ENCODE measurements at places on chromosomes 1 and 21. TPM values are rescaled to one million over a fixed set of nuclear protein-coding genes. Genes with fewer than 3 reads are reported as not detected.

ERO1B gene
- total RNA-seq, result 7.1 TPM

DNA sequence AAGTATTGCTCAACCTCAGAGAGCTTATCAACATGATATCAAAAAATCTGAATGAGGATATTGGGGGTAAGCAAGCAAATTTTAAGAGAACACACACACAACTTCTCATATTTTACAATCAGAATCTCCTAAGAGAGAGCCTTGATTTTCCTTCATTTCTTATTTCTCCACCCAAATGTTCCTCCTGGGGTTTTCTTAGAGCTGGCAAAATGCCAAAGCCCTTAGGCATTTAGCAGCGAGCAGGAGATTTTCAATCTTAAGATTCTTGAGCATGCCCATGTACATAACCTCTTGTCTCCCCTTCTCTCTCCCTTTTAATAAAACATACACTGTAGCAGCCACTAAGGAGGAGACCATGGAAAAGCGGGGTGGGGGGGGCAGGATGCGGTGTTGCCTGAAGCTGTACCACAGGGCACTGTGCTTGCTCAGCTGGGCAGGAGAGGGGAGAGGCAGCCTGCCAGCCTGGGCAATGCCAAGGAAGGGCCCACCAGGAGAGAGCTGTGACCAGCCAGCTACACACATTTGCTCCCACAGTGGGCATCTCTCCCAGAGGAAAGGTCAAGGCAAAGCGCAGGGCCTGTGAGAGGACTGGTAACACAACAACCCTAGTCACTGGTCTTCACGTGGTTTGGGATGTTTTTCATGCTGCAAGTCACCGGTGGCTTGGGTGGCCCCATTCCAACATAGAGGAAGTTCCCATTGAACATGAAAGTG is 4.3 kb downstream of the BRINP2 start:
- no peak for DNase-seq

OR2L2 gene
- 0.10 TPM for total RNA-seq

- no peak for DNase-seq
Measured at GRCh38 chr1:84758968-84759491, 68.8 kb upstream of the SSX2IP start.

TMPRSS3 gene
- total RNA-seq, result not detected

DNA sequence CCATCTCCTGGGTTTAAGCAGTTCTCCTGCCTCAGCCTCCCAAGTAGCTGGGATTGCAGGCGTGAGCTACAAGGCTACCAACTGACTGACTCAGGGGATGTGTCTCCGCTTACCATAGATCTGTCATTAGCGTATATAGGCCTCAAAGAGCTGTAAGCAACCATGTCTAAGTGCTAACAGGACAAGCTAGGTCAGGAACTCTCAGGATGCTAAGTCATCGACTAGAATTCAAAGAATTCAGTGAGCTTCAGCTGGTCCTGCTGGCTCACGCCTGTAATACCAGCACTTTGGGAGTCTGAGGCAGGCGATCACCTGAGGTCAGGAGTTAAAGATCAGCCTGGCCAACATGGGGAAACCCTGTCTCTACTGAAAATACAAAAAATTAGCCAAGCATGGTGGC is 29.5 kb downstream of the CAPN2 start:
- no peak for DNase-seq

BTG3 gene
- 29.1 TPM for total RNA-seq

GRCh38 chr1:189350983-189351616 is 1126.6 kb downstream of the BRINP3 start:
- no peak for DNase-seq

DNA sequence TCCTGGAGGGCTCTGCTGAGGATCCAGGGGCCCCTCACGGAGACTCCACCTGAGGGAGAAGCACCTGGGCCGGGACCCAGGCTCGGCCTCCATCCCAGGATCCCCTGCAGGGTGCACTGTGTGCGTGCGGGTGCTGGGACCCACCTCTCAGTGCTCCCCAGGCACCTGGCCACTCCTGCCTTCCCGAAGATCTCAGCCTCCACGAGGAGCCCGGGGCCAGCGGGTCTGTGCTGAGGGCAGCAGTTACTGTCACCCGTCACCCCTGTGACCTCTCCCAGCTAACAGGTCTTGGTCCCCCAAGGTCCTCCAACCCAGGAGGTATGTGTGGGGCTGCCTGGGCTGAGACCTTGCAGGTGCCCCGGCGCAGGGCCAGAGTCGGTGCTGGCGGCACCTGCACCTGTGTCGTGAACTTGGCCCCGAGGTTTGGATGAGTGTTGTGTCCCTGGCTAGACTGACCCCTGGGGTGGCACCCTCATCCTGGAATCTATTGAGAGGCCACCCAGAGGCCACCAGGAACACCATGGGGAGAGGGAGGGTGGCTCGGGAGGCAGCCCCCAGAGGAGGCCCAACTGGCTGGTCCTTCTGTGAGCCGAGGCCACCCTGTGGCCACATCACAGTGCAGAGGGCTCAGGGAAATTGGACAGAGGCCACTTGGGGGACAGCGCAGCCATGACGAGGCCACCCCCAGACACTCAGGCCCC is 17.7 kb downstream of the MORN1 start:
- no peak for DNase-seq

GRCh38 chr1:210093461-210093860 is 139.1 kb upstream of the SERTAD4 start:
- DNase-seq, result no peak

DNA sequence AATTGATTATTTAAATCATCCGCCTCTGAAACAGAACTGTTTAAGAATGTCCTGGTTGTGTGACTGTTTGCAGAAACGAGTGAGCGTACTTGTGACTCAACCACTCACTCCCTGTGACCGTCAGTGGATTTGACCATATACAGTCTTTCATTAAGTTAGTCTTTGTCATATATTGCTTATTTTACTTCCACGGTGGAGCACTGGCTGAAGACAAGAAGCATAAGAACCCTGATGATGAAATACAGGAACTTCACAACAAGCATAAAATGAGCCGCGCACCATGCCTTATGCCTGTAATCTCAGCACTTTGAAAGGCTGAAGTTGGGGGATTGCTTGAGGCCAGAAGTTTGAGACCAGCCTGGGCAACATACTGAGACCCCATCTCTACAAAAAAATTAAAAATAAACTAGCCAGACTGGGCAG is 194.0 kb downstream of the TOMM20 start:
- DNase-seq, result peak; percentile 4

- no peak for DNase-seq
Measured at GRCh38 chr21:35048706-35049617, at the start of gene RUNX1. TSS of gene RUNX1 (minus strand) at chr21:35049302.

DNA sequence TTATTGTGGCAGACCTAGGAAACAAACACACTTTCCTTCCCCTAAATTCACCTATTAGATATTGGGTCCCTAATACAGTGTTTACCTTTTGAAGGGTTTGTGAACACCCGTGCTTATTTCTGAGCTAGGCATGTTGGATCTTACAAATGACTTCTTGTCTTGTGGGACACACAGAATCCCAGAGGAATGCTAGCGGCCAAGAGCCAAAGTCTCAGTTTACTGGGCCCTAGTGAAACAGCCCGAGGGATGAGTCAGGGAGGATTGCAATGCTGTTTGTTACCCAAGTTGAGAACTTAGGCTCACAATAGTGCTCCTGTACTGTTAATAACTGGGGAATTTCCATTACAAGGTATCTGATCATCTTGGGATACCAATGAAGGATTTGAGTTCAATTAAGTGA is 100.1 kb upstream of the AKT3 start:
- DNase-seq, result no peak

TMPRSS2 gene
- 0.61 TPM for total RNA-seq

DNA sequence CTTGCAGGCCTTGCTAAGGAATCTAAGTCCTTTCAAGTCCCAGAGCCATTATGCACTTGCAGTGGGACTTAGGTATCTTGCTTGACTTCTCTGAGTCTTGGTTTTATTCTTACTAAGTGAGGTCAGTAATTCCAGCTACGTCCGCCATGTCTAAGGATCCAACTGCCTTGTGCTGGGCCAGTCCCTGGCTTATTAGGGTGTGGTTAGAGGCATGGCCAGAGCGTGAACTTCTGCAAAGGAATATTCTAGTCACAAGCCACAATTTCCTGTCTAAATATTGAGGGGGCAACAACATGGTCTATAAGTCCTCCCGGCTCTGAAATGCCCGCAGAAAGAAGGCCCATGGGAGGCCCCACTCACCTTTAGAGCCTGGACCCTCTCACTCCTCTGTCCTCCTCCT is 82.9 kb downstream of the TMEM53 start:
- no peak for DNase-seq

GRCh38 chr1:202047977-202048376 is 37.6 kb downstream of the ELF3 start:
- no peak for DNase-seq

GRCh38 chr1:210633140-210633539 is 304.4 kb downstream of the HHAT start:
- no peak for DNase-seq

WDR47 gene
- total RNA-seq, result 14.6 TPM

Measured in mesenteric fat pad (tissue), 1 donor.